GM12878 (cell line): ENCODE measurements at places on chromosomes 2 and 18.

GRCh38 chr2:47076586-47077441, 78.3 kb downstream of the STPG4 start:
- DNase-seq, result no peak

- DNase-seq, result no peak
Measured at GRCh38 chr2:16359961-16360360, 305.7 kb downstream of the CYRIA start.

DNA sequence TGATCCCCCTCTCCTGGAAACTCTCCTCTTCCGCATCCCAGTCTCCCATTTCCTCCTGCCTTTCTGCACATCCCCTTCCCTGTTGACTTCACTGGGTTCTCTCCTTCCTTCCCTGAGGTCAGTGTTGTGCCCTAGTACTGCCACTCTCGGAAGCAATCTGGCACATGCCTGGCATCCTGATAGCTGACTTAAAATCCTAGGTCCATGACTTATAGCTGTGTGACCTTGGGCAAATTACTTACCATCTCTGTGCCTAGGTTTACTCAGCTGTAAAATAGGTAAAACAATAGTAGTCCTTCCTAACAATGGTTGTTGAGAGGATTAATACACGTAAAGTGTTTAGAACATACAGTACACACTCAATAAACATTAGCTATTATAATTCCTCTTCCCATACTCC, 9.3 kb downstream of the EVA1A start:
- no peak for DNase-seq

- DNase-seq, result no peak
Measured at GRCh38 chr2:54479424-54479823, 23.3 kb downstream of the SPTBN1 start.

DNA sequence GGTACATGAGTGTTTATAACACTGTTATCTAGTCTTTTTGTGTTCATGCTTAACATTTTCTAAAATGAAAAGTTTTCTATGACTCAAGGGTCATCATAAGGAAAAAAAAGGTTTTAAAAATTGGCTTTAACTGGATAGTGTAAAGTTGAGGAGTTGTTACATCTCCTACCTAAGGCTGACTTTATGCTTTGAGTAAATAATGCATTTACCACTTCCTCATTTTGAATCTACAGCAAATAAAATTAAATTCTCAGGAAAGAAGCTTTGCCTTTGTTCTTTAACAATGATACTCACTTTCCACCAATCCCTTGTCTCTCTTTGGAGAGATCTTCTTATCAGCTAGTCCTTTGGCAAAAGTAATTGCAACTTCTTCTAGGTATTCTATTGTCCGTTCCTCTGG, 29.7 kb downstream of the HADHA start:
- DNase-seq, result no peak

DNA sequence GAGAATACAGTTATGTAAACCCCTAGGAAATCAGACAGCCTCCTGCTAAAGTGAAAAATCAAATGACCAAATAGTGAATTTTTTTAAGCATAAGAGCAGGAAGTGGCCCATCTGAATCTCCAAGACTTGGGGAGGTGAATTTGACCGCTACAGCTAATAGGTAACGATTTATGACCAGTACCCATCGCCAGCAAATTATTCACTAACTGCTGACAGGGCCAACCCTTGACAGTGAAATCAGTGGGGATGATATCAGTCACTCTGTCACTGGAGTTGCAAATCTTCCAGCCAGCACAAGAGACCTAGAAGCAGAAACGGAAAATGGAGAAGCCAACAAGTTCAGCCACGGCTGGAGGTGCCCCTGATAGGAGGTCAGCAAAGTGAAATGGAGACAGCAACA, 164.3 kb upstream of the PIK3C3 start:
- no peak for DNase-seq

DNA sequence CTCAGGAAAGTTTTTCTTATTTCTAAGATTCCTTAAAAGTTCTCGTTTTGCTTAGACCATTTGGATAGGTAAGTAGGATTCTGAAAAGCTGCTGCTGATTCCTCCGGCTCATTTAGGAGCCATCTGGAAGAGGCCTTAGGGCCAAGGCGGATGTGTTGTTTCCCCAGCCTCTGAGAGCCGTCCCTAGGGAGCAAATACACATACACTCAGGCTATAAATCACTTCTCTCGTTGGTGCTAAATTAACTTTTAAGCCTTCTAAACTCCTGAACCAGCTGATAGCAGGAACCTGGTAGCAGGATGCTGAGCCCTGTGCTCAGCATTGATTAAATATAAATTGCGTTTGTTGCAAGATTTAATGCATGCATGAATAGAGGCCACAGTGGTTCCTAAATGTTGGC, 109.8 kb downstream of the ADCYAP1 start:
- no peak for DNase-seq

DNA sequence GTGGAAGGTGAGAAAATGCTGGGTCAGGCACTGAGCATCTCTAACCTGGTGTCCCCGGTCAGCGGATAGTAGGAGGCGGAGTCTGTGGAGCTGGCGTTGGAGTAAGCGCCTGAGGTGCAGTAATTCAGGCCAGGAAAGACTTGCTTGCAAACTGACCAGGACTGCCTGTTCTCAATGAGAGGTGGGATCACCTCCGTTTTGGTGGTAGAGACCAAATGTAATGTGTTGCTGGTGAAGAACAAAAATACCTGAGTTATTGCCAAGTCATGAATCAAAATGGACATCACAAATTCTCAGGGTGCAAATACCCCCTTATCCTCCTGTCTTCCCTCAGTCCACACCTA, 24.2 kb downstream of the APOB start:
- DNase-seq, result no peak

GRCh38 chr18:46650681-46651080, 6.3 kb downstream of the LOXHD1 start:
- DNase-seq, result no peak

GRCh38 chr2:175630280-175631244, 371.5 kb downstream of the LNPK start:
- no peak for DNase-seq

GRCh38 chr2:144237830-144238627, 281.9 kb downstream of the ZEB2 start:
- no peak for DNase-seq

DNA sequence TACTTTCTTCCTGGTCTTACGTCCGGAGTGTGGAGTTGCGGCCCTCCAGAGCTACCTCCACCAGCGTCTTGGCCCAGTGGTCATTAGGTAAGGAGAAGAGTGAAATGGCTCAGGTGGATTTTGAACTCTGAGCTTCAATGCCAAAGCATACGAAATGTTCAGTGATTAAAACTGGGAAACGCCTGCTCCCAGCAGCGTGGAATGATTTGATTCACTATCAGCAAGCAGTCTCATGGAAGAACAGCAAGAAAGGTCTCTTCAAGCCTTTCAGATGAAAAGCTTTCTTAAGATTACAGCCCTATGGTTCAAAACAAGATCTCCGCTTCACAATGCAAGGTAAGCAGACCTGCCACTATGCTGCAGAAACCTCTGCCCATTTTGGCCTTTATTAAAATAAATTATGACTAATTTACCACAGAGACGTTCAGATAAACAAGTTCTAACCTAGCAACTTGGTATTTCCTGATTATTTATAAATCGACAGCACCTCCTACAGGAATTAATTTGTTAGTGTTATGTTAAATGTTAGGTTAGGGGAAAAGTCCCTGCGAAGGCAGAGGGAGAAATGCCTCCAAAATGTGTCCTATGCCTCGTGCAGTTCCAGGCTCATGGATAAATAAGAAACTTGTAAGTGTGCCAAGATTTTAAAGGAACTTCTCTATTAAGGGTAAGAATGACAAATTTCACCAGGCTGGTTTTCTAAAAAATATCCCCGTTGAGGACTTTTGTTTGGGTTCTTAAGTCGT, 10.1 kb downstream of the SP9 start:
- DNase-seq, result no peak

DNA sequence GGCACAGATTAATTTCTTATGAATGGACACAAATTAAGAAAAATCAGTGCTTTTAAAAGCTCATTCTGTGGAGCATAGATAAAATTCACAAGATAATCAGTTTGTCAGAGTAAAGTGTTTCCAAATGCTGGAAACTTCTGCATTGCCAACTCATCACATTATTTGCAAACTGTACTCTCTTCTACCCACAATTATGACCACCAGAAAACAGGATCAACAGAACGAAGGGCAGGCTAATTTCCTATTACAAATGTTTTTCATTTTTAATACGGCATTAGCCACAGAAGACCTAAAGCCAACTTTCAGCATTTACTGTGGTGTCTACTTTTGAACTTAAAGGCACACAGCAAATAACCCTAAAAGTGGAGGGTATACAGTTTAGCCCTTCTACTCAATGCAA, 6.0 kb downstream of the IRS1 start:
- no peak for DNase-seq

GRCh38 chr18:61569176-61569892, 236.1 kb downstream of the CDH20 start:
- DNase-seq, result no peak

DNA sequence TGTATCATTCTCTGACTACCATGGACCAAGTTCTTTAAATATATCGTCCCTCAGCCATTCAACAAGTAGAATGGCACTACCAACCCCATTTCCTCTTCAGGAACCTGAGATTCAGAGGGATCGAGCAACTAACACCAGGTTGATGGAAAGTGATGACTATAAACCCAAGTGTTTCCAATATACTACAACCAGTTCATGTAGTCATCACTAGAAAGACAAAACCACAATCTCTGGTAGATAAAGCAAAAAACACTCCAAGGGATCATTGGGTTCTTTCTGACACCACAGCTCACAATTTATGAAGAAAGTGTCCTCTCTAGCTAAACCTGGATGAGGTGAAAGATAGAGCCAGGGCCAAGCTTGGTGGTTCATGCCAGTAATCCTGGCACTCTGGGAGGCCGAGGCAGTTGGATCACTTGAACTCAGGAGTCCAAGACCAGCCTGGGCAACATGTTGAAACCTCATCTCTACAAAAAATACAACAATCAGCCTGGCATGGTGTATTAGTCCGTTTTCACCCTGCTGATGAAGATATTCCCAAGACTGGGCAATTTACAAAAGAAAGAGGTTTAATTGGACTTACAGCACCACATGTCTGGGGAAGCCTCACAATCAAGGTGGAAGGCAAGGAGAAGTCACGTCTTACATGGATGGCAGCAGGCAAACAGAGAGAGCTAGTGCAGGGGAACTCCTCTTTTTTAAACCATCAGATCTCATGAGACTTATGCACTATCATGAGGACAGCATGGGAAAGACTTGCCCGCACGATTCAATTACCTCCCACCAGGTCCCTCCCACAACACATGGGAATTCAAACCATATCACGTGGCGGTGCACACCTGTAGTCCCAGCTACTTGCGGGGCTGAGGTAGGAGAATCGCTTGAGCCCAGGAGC, 2.2 kb downstream of the CD226 start:
- DNase-seq, result no peak

- no peak for DNase-seq
Measured at GRCh38 chr2:71832388-71832787, 315.3 kb downstream of the CYP26B1 start.

GRCh38 chr2:224751996-224752698, 36.0 kb upstream of the CCDC195 start:
- no peak for DNase-seq

DNA sequence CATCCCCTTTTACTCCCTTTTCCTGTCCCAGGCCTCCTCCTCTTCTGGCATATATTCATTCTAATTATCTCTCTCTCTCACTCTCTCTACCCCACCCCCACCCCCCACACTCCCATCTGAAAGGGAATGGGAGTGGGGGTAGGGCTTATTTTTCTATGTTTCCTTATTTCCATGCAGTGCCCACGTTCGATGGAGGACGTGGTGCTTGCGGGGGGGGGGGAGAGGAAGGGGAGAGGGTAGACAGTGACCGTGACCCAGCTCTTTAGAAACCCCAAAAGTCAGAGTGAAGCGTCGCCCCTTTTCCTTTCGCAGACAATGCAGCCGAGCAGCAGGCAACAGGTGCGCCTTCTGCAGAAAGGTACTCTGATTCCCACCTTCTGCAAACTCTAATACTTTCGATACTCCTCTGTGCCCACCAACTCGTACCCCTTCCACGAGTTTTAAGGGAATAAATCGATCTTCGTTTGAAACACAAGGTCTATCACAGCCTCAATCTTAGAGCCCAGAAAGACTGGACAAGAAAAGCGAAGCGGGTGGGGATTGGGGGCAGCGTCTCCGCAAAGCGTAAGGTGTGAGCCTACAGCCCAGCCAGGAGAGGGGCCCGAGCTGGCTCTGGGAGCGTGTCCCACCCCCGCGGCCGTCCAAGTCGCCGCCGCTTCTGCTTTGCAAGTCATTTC, 891 bp upstream of the NR4A2 start:
- no peak for DNase-seq

DNA sequence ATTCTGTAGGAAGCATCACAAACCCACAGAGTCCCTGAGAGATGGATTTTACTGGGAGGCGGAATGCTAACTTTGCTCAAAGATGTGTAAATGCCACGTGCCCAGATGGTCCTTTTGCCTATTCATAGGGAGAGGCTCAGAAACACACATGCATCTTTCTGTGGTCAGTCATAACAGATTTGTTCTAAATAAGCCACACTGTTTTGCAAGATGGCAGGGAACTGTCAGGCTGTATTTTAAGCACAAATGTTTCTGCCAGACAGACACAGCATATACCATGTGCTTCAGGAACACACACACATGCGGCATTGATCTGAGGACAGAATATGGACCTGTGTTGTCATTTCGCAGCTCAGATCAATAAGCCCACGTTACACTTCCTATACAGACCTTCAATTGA, 312.0 kb downstream of the GPD2 start:
- no peak for DNase-seq

- no peak for DNase-seq
Measured at GRCh38 chr2:227822416-227823003, 8.9 kb downstream of the CCL20 start.

DNA sequence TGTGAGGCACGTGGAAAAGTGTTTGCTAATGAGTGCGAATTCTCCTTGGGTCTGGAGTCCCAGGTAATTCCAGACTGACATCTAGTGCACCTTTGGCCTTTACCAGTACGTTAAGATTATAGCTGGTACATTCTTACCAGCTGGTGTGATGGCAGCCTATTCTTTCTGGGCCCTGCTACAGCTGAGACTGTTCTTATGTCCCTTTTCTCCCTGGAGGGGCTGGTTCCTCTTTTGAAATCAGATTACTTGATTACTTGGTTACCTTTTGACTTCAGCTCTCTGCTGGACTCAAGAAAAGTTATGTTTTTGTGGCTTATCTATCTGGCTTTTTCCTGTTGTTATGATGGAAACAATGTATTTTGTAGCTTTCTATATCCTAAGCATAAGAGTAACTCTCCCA, 14.5 kb downstream of the CABYR start:
- DNase-seq, result no peak

DNA sequence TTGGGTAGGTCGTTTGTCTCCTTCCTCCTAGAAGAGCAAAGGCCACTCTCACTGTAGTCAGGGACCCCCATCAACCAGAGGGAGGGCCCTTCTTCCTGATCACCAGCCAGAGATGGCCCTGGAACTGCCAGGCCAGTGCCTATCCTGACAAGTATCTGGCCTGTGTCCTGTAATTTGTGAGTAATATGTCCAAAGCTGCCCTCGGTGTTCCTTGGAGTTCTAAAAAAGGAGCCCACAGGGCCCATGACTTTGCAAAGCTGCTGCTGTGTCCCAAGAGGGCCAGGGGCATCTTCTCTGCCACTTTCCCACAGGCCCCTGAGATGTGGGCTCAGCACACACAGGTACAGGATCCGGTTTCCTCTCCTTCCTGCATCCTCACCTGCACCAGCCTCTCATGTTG, 212.4 kb downstream of the SEPTIN10 start:
- no peak for DNase-seq
